ENCODE measurements at places on chromosomes 13 and 19.

- DNase-seq: no peak
Measured at GRCh38 chr13:39811696-39812095, 156.2 kb downstream of the COG6 start.

DNA sequence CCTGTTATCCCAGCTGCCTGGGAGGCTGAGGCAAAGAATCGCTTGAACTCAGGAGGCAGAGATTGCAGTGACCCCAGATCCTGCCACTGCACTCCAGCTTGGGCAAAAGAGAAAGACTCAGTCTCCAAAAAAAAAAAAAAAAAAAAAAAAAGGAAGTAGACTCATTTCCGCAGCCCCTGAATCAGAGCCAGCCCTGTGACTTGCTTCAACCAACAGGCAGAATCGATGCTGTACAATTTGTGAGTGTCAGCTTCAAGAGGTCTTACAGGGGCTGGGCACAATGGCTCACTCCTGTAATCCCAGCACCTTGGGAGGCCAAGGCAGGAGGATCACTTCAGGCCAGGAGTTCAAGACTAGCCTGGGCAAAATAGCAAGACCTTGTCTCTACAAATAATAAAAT lies 12.8 kb downstream of the ANKRD27 start:
- peak; percentile 18 for DNase-seq

DNA sequence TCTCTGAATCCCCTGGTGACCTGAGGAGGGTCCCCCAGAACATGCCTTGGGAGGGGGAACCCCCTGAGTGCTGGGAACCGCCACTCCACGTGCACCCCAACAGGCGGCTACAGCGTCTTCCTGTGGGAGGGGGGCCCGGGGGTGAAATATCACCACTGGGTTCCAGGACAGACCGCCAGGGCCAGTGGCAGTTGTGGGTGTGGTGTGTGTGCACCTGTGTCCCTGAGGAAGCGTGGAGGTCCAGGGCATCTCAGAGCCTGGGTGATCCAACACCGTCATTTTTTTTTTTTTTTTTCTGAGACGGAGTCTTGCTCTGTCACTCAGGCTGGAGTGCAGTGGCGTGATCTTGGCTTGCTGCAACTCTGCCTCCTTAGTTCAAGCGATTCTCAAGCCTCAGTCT lies 4.2 kb downstream of the ADGRE5 start:
- no peak for DNase-seq

DNA sequence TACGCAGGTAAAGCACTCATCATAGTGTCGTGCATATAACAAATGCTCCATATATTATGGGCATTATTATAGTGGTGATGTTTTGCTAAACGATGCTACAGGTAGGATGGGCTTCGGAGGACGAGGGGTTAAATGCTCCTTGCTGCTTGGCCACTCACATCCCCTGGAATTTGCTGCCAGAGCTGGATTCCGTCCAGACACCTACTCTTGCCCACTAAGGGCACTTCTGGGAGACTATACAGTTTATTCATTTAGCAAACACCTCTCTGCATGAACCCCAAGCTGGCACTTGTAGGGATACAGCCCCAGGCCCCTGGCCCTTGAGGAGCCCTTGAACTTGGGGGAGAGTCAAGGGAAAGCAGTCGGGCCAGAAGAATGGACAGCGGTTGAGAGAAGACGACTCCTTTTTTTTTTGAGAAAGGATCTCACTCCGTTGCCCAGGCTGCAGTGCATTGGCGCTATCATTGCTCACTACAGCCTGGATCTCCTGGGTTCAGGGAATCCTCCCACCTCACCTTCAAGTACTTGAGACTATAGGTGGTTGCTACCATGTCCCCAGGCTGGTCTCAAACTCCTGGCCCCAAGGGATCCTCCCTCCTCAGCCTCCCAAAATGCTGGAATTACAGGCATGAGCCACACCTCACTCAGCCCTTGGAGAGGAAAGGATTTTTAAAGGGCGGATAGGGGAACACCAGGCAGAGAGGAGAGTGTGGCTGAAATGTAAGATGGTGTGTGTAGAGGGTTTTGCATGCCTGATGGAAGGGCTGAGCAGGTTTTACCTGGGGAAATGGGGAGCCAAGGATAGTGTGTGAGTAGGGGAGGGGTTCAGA lies 1.1 kb upstream of the MRPL34 start:
- peak; percentile 49 for DNase-seq

DNA sequence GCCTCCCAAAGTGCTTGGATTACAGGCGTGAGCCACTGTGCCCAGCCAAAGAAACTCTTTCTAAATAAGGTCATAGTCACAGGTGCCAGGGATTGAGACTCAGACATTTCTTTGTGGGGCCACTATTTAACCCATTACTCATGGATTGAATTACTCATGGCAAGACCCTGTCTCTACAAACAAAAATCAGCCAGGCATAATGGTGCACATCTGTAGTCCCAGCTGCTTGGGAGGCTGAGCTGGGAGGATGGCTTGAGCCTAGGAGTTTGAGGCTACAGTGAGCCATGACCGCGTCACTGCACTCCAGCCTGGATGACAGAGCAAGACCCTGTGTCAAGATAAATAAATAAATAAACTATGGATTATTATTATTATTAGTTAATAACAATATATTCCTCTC lies 3.6 kb upstream of the KLF2 start:
- no peak for DNase-seq

- DNase-seq: no peak
Measured at GRCh38 chr19:3844596-3844995, 24.2 kb downstream of the ZFR2 start.

DNA sequence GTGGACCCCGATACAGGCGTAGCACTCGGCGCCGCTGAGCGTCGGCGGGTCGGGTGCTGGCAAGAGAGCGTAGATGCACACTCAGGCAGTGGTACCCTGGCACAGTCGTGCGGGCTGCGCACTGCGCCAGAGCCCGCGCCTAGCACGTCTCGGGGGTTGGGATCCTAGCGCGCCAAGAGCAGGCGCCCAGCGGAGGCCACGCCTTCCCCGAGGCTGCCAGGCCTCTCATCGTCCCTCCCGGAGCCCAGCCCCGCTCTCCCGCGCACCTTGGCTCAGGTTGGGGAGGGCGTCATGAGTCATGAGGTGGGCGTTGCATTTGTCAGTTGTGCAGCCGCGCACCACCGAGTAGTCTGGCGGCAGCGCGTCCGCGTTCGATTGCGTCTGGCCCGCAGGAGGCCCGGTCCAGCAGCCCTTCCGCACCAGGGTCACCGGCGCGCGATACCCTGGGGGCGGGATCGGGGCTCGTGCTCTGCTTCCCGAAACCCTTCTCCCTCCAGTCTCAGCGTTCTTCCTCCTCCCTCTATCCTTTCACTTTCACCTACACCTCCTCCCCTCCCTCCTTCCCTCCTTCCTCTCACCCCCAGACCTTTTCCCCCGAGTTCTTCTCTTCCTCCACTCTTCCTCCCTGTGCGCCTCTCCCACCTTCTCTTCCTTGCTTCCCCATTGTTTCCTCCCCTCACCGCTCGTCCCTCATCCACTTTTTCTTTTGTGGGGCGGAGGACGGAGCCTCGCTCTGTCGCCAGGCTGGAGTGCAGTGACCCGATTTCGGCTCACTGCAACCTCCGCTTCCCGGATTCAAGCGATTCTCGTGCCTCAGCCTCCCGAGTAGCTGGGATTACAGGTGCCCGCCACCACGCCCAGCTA lies 3.5 kb downstream of the LYPD5 start:
- no peak for DNase-seq

DNA sequence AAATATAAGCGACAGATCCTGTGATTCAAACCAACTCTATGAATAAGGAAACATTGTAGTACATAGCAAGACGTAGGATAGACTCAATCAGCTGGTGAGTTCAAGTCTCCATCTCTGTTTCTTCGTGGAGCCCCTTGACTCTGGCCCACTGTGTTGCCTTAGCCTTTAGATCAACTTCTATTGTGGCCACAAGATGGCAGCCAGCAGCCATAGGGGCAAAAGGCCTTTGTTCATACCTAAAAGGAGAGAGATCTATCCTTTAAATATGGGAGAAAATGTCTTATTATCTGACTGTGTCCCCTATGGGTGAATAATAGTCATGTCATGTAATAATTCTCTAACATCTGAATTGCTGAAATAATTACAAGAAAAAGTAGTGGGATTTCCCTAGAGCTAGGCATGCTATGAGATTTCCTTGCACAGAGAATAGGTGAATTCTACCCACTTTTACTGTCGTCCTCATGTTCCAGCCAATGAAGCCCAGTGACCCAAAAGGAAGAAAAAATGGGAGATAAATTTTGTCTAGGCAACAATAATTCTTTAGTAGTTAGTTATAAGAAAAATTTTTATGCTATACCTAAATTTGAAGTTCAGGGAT lies 129.4 kb downstream of the PCDH20 start:
- DNase-seq: no peak
